NCI-H526 (cell line): ENCODE measurements at places on chromosomes 11 and 22.

GRCh38 chr11:1926156-1927025 lies 6.9 kb downstream of the TNNT3 start:
- DNase-seq: no peak

- peak; percentile 59 for DNase-seq
These were observed 69.7 kb downstream of the PRSS23 start for GRCh38 chr11:86869966-86870570.

GRCh38 chr22:37708580-37709444 lies 12.0 kb downstream of the TRIOBP start:
- DNase-seq: peak; percentile 70

DNA sequence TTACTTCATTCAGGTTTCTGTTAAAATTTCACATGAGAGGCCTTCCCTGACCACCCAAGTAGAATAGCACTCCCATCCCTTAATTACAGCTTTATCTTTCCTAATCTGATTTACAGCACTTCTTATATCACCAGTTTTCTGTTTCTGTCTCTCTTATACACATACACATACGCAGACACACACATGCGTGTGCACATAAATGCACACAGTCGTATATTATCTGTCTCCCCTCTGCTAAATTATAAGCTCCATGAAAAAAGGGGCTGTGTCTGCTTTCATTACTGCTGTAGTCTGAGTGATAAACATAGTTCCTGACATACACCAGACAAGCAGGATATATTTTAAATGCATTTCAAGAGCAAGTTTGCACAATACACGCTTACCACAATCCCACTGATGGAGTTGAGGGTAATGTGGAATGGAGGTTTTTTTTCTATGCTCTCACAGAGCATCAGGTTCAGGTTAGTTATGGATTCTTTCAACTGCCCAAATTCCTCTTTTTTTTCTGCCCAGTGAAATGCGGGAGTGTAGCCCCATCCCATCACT lies 13.7 kb upstream of the TOP3B start:
- no peak for DNase-seq

DNA sequence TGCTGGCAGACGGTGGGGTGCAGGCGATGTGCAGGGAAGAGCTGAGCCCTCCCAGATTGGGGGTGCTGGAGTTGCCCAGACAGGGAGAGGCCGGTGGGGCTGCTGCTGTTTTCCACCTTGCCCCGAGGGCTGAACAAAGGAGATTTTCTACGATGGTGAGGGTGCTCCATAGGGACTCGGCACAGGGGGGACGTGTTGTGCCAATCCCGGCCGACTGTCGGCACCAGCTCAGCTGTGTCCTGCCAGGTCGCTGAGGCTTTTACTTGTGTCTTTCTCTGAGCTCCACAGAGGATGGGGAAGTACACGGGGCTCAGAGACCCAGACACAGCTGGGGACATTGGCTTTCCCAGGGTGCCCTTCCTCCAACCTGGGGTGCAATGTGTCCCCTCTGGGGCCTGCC lies 816.8 kb downstream of the BRD1 start:
- no peak for DNase-seq

- no peak for DNase-seq
These were observed 62.5 kb upstream of the CD44 start for GRCh38 chr11:35076201-35077100.

DNA sequence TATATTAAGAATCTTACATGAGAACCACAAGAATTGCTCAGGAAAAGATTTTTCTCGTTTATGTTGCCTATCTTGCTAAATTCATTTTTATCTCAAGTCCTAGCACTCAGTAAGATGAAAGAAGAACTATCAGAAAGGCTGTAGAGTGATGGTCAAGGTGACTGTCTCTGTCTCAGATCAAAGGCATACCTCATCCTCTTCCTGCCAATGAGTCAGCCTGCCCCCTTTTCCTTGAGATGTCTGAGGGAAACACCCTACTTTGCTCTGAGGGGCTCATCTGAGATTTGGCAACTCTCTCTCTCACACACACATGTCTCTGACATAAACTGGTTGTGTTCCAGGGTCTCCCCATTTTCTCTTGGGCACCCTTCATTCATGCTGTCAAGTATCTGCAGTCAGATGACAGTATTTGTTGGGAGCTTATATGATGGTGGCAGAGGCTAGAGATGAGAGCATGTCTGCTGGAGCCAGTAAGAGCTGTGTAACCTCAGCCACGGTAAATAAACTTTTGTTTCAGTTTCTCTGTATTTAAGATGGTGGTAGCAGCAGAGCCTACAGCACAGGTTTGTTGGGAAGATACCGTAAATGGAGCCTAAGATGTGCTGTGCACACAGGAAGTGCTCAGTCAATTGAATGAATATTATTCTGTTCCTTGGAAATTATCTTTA lies 1.6 kb downstream of the MMP27 start:
- no peak for DNase-seq

DNA sequence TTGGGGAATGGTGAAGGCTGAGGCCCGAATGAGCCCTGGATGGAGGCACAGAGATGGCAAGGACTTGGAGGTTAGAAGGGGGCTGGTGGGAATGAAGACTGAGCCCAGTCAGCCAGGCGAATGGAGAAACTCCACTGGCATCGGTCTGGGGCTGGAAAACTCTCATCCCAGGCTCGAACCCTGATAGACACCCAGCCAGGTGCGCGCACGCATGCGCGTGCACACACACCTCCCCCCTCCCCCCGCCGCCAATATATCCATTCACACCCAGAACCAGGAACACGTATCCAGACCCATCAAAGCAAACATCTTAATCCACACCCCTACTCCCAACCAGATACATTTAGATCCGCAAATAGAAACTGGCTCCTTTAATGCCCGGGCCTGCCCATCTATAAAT lies 139.3 kb downstream of the CEP164 start:
- no peak for DNase-seq

GRCh38 chr22:28761449-28761755 lies 11.1 kb upstream of the CCDC117 start:
- DNase-seq: no peak

GRCh38 chr11:103959279-103959942 lies 77.0 kb upstream of the DDI1 start:
- DNase-seq: no peak

- peak; percentile 44 for DNase-seq
These were observed 191.9 kb downstream of the SWAP70 start for GRCh38 chr11:9855579-9856287.

DNA sequence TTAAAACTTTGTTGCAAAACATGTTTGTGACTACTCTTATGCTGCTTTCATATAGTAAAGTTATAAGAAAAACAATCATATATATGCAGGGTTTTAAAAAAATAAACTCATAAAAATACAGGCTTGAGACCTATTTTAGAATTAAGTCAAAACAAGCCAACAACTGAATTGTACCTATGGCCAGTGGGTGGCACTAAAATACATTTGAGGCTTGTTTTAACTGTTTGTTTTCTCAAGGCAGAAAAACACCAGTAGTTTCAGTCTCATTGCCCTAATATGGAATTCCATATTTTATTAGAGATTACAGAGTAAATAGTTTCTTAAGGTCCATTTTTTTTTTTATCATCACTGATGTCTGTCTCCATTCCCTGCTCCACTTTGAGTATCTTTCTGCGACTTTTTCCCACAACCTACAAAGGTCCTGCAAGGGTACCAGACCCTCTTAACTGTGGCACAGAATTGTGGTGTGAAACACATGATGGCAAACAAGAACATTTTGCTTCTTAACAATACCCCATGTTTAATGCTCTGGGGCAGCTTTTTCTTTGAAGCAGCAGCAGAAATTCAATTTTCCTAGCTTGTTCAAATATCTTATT lies 8.5 kb upstream of the CCDC89 start:
- no peak for DNase-seq

DNA sequence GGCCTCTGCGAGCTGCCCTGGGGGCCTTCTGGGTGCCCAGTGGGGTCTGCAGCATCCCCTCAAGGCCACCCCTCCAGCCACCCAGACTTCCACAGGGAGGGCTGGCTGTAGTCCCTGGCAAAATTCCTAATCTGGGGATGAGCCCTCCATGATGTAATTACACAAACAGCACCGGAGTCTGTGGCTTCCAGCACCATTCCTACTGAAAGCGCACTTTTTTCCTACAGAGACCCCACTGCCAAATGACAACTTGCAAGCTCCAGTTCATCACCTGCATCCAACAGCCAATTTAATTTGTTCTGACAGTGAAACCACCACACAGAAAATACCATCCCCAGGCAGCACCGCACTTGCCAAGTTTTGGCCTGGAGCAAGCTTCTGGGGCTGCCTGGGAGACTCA lies 70.4 kb downstream of the TRMU start:
- no peak for DNase-seq

GRCh38 chr22:22556995-22557925 lies 1.8 kb downstream of the PRAME start:
- peak; percentile 56 for DNase-seq

DNA sequence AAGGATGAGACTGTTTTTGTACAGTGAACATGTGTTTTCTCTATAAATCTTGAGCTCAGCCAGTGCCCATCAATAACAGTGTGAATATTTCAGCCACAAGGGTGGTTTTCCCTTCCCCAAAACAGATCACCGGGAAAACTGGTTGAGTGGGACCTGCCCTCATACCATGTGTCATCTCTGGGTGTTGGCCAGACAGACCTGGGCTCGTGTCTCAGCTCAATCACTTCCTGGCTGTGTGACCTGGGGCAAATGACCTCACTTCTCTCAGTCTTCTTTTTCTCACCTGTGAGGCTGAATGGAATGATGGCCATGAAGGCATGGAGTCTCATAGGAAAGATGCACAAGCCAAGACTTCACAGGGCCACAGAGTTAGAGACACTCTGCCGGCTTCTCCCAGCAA lies 74.7 kb downstream of the COMMD9 start:
- DNase-seq: no peak

- DNase-seq: no peak
These were observed 108.4 kb downstream of the GALNT18 start for GRCh38 chr11:11513422-11513821.

DNA sequence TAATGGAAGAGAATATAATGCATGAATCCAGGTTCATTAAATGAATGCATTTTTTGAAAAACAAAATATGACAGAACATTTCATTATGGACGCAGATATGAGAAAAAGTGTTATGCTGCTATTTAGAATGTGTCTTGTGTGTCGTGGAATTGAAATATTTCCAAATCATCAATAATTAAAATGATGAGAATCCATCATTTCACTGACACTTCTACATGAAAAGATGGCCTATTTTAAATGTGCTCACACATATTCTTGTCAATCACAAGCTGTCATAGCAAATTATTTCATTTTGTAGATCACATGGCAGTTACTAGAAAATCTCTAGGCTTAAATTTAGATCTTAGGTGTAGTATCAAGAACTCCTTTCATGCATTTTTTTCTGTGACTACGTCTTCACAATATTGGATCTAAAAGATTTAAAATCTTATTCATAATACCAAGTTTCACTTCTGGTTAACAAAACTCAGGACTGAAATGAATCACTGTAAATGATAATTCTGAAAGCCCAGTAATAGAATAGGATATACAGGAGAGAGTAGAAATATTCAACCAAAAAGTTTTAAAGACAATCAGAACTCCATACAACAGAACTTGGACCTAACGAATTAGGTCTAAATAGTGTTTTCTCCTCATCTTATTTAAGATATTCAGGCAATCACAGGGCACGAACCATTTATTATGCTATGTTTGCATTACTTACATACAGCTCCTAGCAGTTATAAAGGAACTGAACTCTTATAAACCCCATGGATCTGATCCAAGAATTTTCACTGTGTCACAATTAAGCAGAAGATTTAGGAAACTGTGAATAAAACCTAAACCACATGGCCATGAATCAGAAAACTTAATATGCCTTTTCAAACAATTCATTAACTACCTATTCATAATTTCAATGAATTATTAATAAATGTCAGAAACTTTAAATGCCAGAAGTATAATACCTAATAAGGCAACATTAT lies 67.7 kb downstream of the DCDC1 start:
- DNase-seq: no peak

GRCh38 chr22:41403532-41404318 lies 22.0 kb downstream of the TEF start:
- DNase-seq: peak; percentile 46

- DNase-seq: no peak
These were observed 44.8 kb downstream of the ENDOD1 start for GRCh38 chr11:95134491-95134890.

DNA sequence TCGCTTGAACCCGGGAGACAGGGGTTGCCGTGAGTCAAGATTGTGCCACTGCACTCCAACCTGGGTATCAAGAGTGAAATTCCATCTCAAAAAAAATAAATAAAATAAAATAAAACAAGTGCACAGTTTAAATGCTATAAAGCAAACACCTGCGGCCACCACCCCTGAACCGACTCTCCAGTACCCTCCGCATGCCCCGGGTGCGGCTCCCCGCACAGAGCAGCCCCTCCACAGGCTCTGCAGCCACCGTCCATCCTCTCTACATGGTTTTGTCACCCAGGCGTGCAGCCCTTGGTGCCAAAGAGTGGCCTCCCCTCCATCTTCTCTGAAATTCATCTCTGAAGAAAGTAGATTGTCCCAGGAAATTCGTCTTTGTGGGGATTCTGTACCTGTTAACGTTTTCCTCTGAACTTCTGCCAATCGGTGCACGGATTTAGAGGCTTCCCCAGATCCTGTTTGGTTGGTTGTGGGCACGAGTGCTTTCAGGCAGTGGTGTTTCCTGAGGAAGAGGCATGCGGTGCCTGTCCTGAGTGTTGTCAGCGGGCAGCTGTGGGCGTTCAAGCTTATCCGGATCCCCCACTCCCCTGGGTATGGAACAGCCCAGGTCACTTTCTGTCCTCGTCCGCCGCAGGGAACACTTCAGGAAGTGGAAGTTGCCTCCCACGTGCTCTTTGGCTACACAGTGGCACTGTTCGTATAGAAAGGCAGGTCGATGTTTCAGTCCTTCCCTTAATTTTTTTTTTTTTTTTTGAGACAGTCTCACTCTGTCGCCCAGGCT lies 4.1 kb downstream of the MIOX start:
- no peak for DNase-seq

DNA sequence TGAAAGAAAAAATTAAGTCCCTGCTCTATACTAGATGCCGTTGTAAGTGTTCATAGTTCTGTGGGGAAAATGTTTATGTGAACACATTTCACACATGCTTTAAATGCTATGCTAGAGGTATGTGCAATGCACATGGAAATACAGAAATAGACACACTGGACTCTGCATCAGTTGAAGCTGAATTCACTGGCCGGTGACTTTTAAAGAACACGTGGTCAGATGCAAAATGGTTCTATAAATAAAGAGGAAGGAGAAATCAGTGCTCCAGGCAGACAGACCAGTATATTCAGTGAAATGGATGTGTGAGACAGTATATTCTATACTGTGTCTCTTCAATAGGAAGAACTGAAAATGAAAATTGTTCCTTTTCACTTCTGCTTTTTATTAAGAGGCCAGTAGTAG lies 29.9 kb downstream of the TRPC6 start:
- DNase-seq: no peak

DNA sequence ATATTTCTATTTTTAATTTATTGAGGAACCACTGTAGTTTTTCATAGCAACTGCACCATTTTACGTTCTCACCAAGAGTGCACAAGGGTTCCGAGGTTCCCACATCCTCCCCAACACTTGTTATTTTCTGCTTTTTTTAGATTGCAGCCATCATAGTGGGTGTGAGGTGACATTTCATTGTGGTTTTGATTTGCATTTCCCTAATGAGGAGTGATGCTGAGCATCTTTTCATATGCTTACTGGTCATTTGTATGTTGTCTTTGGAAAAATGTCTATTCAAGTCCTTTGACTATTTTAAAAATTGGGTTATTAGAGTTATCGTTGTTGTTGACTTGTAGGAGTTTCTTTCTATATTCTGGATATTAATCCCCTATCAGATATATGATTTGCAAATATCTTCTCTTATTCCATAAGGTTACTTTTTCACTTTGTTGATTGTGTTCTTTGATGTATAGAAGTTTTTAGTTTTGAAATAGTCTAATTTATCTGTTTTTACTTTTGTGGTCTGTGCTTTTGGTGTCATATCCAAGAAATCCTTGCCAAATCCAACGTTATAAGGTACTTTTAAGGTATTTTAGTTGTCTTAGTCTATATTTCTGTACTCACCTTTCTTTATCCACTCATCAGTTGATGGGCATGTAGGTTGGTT lies 9.0 kb downstream of the NEAT1 start:
- DNase-seq: no peak
